ENCODE measurements at places on chromosomes 16 and 17.

DNA sequence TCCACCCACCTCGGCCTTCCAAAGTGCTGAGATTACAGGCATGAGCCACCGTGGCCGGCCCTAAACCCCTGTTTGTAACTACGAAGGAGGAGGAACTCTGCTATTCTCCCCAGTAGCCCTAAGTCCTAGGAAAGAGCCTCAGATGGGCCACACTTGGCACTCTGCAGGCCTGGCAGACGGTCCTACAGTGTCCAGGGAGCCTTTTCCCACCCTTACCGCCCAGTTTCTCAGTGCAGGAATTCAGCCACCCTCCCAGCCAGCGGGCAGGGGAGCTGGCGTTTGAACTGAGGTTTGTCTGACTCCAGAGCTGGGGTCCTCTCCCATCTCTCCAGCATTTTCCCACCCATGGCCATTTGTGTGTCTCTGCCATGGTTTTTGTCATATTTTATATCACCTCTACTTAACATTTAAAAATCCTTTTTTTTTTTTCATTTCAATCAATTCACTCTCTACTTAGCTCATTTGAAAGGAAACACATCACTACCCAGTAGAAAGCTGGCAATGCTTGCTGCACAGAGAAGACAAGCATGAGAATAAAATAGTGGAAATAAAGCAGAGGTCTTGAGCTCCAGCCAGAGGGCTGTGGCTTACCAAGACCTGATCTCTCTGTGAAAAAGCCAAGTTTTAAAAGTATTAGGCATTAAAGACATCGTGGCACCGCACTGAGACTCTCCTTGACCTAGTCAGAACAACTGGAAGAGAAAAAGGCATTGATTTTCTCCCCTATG lies 34.9 kb downstream of the BCO1 start:
- no peak for DNase-seq

- DNase-seq = peak; percentile 5
These were observed 50.7 kb downstream of the SLC5A11 start for GRCh38 chr16:24896439-24896838.

- DNase-seq = no peak
These were observed at the start of gene SPIRE2 for GRCh38 chr16:89828199-89828869. SPIRE2 (plus strand) TSS chr16:89828475; CDS start chr16:89828551, 76 bp downstream.

DNA sequence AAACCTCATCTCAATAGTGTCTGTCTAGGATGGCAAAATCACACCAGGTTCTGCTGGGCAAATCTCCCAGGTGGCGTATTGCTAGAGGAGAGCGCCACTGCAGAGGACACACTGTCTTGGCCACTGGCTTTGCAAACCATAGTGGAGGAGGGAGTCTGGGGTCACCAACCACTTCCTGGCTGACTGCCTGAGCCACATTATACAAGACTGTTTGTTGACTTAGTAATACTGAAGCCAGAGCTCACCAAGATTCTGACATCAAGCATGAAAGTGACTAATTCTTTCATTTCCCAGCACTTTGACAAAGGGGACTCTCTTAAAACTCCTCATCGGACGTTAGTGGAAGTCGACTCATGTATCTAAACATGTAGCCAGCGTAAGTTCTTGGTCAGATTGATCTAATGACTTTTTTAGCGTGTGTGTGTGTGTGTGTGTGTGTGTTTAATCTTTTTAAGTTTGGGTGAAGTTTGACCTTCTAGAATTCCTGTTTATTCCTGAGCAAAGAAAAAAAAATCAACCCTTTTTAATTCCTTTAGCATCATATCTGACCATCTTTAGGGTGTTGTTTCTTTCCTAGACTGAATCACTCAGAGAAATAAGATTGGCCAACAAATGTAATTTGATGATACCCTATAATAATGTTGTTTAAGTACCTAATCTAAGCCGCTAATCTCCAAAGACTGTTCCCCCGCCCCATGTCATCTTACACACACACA lies 13.7 kb downstream of the PITPNC1 start:
- DNase-seq = peak; percentile 58

GRCh38 chr16:87416826-87417527 lies 24.8 kb downstream of the MAP1LC3B start:
- DNase-seq = no peak

DNA sequence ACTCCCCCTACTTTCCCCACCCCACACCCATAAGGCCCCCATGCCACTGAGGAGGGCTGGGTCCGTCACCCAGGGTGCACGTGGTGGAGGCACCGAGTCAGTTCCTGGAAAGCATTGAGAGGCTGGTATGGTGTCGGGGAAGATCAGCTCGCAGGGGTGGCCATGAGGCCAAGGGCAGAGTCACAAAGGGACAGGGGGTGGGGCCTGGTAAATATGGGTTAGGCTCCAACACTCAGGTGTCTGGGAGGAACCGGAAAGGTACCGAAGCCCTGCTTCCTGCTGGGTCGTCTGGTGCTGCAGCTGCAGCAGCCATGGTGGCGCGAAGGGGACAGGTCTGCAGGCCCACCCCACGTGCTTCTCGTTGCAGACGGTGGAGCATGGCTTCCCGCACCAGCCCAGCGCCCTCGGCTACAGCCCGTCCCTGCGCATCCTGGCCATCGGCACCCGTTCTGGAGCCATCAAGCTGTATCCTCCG lies 30.2 kb downstream of the LLGL2 start:
- no peak for DNase-seq

- DNase-seq = no peak
These were observed 118.0 kb upstream of the RPL38 start for GRCh38 chr17:74085434-74085833.

DNA sequence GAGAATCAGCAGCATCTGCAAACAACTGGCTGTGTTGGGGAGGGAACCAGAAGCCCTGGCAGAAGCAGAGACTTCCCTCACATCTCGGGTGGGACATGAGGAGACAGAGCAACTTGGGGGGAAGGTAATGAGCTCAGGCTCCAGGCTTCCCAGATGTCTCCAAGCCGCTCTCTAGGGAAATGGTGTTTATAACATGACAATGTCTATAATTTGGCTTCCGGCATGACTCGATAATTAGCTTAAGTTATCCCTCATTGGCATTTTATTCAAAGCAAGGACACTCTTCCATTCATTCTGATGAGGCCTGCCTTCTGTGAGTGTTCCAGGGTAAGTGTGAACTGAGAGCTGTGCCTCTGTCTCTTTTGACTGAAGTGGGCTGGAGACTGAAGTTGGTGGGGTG lies 14.7 kb upstream of the MLLT6 start:
- no peak for DNase-seq

DNA sequence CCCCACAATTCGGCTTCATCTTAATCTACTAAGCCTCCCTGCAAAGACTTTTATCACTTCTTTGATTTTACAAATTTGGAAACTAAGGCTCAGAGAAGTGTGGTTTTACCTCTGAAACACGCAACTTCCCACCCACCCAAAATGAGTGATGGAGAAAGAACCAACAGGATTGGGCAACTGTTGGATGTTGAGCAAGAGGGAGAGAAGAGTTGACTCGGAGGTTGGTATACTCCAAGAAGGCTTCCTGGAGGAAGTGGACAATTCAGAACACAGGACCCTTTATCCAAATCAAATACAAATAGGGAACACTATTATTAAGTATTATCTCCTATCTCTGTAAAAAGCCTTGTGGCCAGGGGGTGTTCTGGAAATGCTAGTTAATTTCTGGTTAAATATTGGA lies 323.0 kb downstream of the C16orf95 start:
- no peak for DNase-seq

- DNase-seq = no peak
These were observed 106.9 kb downstream of the RGS9 start for GRCh38 chr17:65243838-65244625.

DNA sequence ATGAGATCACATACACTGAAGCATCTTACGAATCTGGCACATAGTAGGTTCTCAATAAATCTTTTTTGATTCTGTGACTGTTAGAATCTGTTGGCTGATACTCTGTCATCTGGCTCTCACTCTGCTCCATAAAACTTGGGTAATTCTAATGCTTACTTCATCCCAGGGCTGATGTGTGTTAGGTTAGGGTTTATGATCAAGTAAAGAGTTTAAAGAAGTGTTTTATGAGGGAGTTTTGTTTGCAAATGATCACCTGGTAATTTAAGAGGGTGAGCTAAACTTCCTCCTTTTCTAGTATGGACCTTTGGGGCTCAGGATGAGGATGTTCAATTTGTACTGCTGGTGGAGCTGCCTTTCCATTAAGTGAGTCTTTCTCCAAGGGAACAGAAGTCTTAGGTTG lies 364.1 kb downstream of the WWOX start:
- no peak for DNase-seq

DNA sequence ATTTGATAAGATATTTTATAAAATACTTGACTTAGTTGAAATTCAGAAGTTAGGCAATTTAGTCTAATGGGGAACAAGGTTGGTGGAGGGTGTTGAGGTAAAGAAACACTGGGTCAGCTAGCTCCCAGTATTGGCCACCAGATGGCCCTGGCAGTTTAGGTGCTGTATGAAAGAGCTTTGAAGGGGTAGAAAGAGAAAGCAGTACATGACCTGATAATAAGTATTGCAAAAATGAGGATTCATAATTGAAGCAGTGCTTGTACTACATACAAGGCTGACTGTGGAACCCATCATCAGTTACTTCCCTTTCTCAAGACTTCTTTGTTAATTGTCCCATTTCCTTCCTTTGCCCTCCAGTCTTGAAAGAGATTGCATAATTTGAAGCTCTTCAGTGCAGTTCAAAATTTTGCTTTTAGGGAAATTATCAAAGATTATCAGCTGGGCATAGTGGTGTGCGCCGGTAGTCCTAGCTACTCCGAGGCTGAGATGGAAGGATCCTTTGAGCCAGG lies 29.4 kb downstream of the TANC2 start:
- no peak for DNase-seq

- DNase-seq = no peak
These were observed 3.1 kb downstream of the MAF start for GRCh38 chr16:79597277-79598062.

DNA sequence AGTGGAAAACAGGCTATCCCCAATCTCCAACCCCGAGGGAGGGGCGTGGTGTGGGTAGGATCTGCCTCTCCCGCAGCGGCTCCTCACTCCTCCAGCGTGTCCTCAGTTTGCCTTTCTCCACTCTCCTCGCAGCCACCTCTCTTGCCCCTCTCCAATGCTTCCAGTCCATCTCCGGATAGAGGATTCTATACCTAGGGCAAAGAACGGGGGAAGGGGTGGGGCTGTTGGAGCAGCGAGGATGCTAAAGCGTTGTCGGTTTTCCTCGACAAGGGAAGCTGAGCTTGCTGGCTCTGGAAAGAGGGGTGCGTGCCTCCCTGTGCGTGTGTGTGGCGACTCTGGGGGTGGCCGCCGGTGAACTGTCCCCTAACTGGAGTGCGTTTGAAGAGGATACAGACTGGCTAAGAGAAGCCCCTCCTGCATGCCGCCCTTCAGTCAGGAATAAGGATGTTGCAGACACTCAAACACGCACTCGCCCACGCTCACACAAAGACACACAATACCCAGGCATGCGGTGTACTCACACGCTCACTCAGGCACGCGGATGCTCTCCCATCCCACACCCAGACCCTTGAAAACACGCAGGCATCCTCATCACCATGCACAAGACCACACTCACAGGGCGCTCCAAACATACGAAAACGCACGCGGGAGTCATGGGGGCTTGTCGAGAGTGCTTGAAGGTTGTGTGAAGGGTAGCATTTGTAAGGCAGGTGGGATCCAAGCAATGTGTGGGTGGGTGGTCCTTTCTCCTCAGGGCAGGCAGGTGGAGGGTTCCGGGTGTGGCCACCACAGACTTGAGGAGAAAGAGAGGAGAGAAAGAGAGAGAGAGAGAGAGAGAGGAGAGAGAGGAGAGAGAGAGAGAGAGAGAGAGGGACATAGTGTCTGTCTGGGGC lies 655 bp upstream of the GPR139 start:
- DNase-seq = no peak

GRCh38 chr16:22098405-22099255 lies 6.3 kb downstream of the VWA3A start:
- peak; percentile 30 for DNase-seq

DNA sequence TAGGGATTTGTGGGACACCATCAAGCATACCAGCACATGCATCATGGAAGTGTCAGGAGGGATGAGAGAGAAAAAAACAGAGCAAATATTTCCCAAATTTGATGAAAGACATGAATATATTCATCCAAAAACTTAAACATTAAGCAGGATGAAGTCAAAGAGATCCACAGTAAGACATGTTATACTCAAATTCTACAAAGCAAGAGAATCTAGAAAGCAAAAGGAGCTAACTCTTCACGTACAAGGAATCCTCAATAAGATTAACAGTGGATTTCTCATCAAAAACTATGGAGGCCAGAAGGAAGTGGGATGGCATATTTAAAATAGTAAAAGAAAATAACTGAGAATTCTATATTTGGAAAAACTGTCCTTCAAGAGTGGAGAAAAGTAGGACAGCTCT lies 374.8 kb downstream of the ZFHX3 start:
- DNase-seq = no peak

DNA sequence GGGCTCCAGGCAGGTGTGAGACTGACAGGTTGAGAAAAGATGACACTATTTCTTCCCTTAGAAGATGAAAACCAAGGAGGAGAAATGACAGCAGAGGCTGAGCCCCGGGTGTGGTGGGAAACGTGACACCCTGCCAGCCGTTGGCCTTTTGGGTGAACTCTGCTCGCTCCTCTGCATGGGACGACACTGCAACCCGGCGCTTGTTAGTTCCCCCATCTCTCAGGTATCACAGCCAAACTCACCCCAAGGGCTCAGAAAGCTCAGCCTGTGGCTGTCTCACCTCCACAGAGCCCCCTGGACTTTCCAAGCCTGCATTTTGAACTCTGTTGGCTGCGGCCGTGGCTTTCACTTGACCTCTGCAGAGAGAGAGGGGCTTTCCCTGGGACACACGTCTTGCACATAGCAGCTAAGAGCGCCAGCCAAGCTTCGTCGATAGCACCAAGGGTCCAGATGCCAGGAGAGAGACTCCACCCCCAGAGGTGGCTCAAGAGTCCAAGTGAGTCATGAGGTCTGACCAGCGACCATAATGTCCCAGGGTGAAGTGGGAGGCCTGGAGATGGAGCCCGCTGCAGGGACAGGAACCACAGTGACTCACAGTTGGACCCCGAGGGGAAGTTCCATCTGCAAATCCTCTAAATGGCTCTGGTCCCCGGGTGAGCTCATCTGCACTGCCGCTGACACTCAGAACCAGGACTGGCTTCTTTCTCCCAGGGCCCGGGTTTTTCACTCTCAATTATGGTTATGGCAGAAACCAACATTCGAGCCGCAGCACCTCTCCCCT lies 301.9 kb downstream of the SOX9 start:
- peak; percentile 73 for DNase-seq

DNA sequence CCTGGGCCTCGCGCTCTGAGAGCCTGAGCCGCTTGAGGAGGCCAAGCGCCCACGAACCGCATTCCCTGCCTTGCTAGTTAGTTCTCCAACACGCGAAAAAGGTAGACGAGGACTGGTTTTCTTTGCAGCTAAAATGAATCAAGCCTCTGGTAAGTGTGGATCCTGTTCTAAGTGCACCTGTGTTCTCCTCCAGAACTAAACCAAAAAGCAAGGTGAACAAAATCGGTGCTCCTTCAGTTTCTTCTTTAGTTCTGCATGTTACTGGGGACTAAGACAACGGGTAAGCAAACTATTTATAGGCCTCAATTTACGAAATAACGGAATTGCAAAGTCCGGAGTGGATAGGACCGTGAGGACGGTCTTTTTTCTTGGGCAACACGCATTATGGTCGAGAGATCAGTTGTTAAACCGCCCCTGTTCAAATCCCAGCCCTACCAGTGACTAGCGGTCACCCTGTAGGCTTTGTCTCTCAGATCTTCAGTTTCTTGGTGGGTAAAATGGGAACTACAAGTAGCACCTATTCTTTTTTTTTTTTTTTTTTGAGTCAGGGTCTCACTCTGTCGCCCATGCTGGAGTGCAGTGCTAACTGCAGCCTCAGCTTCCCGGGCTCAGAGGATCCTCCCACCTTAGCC lies 993 bp upstream of the ANKRD11 start:
- DNase-seq = no peak

- DNase-seq = no peak
These were observed 212.9 kb downstream of the CNTNAP4 start for GRCh38 chr16:76490036-76490639.

Measured in GM12864 (cell line).